ENCODE measurements at places on chromosomes 7 and 10.

GRCh38 chr7:69568266-69568665 lies 30.0 kb upstream of the AUTS2 start:
- no peak for DNase-seq

DNA sequence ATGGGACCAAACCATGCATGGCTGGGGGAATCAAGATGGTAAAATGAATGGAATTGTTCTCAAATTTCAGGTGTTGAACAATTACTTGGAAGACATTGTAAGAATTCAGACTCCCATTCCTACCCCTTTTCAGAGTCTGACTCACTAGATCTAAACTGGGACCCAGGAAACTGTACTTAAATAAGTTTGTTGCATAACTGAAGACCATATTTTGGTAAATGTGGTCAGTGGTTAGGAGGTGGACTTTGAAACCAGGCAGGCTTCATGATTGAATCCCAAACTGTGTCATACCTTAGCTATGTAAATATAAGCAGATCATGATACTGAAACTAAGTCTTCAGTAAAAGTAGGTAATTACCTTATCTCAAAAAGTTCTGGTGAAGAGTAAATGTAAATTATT lies 41.7 kb downstream of the ZWINT start:
- DNase-seq, result no peak

- DNase-seq, result no peak
Measured at GRCh38 chr7:131161103-131161502, 166.6 kb upstream of the MKLN1 start.

DNA sequence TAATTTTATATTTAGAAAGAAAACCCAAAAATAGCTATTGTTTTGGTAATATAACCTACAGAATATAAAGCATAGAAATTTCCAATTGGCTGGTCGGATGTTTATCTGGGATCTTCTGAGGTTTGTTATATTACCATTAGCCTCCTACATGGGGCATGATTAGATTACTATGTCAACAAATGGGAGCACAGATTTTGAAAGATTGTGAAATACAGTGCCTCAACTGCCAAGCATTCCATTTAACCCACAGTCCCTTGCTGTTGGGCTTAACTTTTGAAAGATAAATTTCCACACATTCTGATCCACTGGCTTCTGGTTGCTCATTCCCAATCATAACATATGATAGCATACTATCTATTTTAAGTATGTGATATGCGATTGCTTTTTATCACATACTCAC lies 455.4 kb upstream of the C7orf33 start:
- DNase-seq, result no peak

DNA sequence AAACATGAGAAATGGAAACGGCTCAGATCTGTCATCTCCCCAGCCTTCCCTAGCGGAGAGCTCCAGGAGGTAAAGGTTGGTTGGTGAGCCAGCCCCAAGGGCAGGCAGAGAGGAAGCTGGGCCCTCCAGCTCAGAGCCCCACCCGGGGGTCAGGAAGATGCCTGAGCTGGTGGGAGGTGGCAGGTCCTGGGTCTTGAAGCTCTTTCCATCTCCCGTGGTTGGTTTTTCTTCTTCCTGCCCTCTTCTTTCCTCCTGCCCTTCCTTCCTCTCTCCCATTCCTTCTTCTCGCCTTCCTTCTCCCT lies 384.2 kb upstream of the FOXK1 start:
- DNase-seq, result no peak

DNA sequence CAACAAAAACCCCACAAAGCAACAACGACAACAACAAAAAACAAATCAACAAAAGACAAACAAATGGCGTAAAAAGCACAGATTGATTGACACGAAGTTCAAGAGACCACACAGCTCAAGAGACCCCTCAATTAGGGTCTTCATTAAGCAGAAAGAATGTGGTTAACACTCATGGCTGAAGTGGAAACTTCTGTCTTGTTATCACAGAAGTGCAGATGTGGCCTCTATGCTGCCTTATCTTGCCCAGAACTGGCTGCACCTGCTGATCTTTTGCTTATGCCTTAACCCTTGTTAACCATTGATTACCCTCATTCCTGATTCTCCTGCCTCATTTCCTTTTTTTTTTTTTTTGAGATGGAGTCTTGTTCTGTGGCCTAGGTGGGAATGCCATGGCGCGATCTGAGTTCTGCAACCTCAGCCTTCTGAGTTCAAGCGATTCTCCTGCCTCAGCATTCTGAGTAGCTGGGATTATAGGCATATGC lies 3.5 kb upstream of the DAGLB start:
- DNase-seq, result no peak

GRCh38 chr7:30930621-30931020 lies 19.0 kb downstream of the AQP1 start:
- DNase-seq, result no peak

GRCh38 chr7:36748017-36748487 lies 23.8 kb upstream of the AOAH start:
- no peak for DNase-seq

- DNase-seq, result no peak
Measured at GRCh38 chr10:119252051-119252465, 44.7 kb downstream of the GRK5 start.

- no peak for DNase-seq
Measured at GRCh38 chr10:112872728-112873127, 77.3 kb upstream of the TCF7L2 start.

GRCh38 chr7:99019523-99020412 lies 124.1 kb downstream of the SMURF1 start:
- DNase-seq, result no peak

GRCh38 chr7:75772081-75773077 lies at the start of gene CCL26:
Gene CCL26 (minus strand): TSS chr7:75772211. CDS start chr7:75772176, 35 bp downstream.
- DNase-seq, result no peak

- DNase-seq, result no peak
Measured at GRCh38 chr7:66682350-66683093, 53.8 kb downstream of the KCTD7 start.

DNA sequence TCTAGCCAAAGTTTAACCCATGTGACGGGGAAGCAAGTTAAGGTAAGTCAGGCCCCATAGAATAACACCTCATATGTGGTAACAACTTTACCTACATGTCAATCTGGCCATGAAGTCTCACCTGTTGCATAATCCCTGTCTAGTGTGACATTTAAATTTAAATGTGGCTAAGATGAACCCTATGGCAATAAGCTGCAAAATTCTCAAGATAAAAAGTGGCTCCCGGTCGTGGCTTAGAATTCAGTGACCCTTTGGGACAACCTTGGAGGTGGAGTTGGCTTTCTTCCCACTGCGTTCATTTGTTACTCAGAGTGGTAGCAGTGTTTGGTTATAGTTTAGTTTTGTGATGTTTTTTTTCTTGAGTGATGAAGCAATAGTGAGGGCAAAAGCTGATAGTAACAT lies 90.6 kb downstream of the ARID5B start:
- no peak for DNase-seq

Data from activated CD4-positive, CD25-positive, alpha-beta regulatory T cell treated with anti-CD3 and anti-CD28 coated beads, Interleukin-2, amount 50 U/mL, for 16 hours (primary cell).